ENCODE measurements at places on chromosomes 11 and 22.

DNA sequence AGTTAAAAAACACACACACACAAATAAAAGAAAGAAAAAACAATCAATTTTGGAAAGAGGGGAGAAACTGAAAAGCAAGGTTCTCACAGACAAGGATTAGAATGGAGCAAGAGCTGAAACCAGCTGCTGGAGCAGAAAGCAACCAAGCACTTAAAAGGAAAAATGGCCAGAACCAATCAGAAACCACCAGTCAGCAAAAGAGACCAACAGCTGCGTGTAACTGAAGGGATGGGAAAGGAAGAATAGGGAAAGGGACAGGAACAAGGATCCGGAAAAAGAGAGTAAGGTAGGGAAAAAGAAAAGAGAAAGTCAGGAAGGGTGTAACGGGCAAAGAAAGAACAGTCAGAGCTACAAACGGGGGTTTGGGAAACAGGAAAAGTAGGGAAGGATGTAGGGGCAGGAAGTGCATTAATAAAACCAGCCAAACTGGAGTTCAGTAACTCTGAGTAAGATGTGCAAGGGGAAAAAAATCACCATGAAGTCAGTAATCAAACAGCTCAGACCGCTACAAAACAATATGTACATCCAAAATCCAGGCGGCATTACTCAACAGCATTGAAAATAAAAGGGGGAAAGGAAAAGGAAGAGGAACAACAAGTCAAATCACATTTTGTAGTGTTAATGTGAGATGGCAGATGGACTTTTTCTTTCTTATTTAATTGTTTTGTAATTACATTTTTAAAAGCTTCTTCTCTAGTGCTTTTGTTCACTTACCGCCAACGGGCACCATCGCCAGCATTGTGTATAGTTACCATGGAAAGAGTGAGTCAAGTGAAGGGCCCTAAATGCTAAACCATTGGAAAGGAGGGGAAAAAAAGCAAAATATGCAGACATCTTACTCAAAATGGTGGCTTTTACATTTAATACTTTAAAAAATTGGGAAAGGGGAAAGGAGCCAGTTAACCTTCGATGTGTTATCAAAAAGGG, 49.2 kb downstream of the APOL5 start:
- DNase-seq, result no peak

DNA sequence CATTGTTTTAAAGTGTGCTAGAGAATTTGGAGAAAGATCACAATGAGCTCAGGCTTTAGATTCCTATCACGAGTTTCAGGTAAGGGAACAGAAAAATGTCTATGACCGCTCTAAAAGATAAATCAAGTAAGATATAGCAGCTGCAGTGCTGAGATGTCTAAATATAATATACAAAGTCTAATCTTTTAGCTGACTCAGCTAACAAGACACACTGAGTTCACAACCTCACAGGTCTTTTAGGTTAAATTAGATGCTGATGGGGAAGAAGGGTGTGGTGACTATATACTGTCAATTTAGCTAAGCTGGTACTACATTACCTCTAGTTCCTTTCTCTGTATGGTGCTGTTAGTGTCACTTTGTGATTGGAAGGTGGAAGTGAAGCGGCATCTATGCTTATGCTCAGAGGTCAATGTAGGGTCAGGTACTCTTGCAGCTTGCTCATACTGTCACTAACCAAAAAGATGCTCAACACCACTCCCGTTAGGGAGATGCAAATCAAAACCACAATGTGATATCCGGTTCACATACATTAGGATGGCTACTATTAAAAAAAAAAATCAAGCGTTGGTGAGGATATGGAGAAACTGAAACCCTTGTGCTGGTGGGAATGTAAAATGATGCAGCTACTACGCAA, 283.5 kb downstream of the SWAP70 start:
- no peak for DNase-seq

- DNase-seq, result no peak
These were observed 124.3 kb upstream of the RASSF10 start for GRCh38 chr11:12884751-12885318.

- DNase-seq, result no peak
These were observed 36.2 kb downstream of the PPM1F start for GRCh38 chr22:21916309-21916918.

GRCh38 chr11:30605036-30605605, 19.0 kb upstream of the MPPED2 start:
- DNase-seq, result no peak

GRCh38 chr11:34502949-34503348, 10.6 kb downstream of the ELF5 start:
- DNase-seq, result no peak

- peak; percentile 67 for DNase-seq
These were observed 38.5 kb upstream of the GLYATL1 start for GRCh38 chr11:58900479-58901420.

DNA sequence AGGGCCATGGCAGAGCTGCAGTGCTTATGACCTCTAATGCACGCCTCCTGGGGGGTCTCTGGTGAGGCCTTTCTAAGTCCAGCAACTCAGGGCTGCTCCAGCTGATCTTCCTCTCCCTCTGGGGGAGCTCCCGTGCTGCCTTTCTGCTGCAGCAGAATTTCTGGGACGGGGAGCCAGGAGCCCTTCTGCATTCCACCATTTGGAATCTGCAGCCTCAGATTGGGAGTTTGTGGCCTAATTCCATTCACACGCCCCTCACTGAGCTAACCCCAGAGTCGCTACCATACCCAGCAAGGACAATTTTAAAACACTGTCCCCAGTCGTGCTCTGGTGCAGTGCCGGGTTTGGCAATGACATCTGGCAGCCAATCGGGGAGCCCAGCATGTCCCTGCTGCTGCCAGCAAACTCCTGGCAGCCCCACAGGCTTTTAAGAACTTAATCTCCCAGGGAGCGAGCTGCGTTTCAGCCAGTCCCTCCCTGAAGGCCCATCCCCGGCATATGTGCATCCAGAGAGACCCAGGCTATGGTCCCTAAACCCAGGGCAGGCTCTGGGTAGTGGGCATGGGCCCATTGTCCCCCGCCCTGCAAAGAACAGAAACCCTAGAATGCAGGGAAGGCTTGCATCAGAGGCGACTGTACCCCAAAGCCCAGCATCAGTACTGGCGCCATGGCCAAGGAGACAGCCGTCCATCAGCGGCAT, 4.7 kb downstream of the SHANK2 start:
- DNase-seq, result no peak

GRCh38 chr11:25981998-25982397, 349.9 kb upstream of the ANO3 start:
- no peak for DNase-seq

DNA sequence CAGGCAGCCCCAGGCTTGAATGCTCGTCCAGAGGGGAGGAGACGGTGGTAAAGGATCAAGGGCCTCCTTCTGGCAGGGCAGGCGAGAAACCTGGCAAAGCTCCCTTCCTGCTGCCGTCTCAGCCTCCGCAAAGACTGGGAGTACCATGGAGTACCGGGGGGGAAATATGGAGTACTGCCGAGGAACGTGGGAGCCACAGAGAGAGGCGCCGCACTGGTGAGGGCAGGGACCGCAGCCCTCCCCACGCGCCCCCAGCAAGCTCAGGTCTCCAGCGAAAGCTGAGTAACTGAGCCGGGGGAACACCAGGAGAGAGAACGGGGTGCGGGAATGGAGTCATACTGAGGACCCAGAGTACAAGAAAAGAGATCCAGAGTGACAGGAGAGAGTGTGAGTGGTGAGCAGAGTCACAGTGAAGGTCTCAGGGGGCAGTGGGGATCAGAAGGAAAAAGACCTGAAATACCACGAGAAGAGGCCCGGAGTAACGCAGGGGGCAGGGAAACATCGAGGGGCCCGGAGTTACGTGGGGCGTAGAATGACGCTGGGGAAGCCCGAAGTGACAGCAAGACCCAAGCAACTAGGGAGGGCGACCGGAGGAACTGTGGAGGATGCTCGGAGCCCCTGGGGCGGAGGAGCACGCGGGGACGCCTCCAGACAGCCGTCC, 740 bp downstream of the EML3 start:
- DNase-seq, result peak; percentile 68

- no peak for DNase-seq
These were observed 34.9 kb downstream of the MAPK1 start for GRCh38 chr22:21832291-21833290.

DNA sequence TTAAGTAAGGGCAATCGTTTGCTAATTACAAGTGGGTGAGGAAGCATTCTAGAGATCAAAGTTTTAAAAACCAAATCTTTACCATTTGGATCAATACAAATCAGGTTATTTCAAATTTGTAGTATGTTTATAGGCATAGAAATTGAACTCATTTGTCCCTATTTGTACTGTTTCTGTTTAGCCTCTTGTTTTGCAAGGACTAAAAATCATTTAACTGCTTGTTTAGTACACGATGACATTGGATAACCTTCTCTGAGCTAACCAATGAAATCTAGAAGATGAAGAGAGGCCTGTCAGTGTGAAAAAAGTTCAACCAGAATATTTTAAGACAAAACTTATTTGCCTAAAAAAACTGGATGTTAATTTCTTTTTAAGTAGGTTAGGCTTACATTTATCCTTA, 40.0 kb downstream of the ZC3H12C start:
- no peak for DNase-seq

Measured in activated CD4-positive, alpha-beta memory T cell treated with anti-CD3 and anti-CD28 coated beads for 36 hours (primary cell).